MG63 (cell line): ENCODE measurements at places on chromosomes 6 and 20.

GRCh38 chr20:6513599-6513998, 253.9 kb upstream of the BMP2 start:
- DNase-seq: no peak

DNA sequence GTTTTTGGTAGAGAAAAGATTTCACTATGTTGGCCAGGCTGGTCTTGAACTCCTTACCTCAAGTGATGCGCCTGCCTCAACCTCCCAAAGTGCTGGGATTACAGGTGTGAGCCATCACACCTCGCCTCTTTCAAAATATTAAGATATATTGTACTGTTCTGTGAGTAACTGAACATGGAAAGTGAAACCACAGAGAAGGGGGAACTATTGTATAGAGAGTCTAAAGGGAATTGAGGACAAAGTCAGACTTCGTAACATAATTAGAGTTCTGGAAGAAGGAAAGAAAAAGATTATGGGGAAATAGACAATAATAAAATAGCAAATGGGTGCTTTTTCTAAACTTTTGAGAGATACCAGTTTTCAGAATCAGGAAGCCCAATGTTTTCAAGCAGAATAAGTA, 17.4 kb upstream of the AKAP7 start:
- DNase-seq: no peak

DNA sequence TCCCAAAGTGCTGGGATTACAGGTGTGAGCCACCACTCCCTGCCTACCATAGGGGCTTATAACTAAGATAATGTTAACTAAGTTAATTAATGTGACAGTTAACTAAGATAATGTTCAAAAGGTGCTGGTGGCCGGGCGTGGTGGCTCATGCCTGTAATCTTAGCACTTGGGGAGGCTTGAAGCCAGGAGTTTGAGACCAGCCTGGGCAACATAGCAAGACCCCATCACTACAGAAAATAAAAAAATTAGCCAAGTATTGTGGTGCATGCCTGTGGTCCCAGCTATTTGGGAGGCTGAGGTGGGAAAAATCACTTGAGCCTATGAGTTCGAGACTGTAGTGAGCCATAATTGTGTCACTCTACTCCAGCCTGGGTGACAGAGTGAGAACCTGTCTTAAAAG, 32.8 kb upstream of the SRF start:
- DNase-seq: no peak

DNA sequence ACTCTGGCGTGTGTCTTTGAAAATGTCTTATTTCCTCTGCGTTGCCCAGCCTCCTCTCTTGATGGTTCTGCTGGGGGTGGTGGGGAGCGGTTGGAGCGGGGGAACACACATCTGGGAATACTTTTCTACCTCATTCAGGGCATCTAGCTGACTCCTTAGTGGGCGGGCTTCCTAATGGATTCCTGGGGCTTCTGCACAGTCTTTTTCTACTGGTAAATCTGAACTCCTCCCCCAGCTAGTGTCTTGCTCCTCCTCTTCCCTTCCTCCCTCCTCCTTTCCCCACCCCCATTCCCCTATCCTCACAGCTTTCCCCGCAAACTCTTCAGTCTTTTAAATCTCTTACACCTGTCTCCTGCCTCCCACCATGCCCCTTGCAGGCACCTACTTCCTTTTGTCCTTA, 74.4 kb downstream of the PRL start:
- DNase-seq: no peak

- DNase-seq: no peak
Observed at GRCh38 chr20:2084703-2085102, 16.9 kb upstream of the STK35 start.

DNA sequence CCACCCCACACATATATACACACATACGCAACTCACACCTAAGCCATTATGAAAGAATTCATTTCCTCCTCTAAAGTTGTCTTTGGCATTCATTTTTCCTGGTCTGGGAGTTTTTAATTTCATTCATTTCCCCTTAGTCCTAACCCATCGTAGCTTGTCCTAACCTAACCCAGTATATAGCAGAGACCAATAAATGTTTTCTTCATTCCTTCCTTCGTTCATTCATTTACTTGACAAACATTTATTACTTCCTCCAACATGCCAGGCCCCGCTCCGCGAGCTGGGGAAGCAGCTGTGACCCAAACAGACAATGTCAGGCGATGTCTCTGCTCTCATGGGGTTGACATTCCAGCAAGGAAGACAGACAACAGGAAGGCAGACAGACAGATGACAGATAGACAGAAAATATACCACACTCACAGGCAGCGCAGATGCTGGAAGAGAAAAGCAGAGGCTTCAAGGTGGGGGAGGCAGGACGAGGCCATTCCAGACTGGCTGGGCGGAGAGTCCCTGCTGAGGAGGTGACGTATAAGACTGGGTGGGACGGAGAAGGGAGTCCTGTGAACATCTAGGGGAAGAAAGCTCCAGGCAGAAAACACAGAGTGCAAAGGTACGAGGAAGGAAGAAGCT, 33.7 kb upstream of the SIRPA start:
- no peak for DNase-seq

DNA sequence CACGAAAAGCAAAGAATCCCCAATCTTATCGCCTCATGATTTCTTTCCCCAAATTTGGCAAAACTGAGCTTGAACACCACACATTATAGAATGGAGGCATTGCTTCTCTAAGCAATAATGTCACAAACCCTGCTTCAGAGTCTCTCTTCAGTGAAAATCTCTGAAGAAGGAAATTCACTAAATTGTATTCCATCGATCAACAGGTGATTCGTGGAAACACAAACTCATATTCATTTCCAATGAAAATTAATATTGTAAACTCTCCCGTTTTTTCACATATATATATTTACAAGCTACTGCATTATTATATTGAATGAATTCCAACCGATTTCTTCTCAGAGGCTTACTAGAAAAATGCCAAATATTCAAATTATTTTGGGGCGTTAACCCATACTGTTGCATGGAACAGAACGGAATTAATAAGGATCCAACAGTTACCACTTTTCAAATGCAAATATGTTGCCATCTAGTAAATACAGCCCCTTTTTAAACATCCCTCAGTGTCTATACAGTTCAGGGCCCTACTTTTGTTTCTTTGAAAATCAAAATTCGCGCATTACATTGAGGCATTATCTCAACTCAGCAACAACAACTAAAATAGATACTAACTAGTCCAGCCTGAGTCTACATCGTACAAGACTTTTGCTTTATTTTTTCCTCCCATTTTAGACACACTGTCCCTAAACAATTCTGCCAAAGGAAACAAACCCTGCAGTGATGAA, 1.3 kb downstream of the KIF13A start:
- DNase-seq: no peak

GRCh38 chr20:3826420-3826819, 6.1 kb downstream of the AP5S1 start:
- DNase-seq: no peak

- no peak for DNase-seq
Observed at GRCh38 chr20:38299963-38300362, 4.0 kb upstream of the BPI start.

DNA sequence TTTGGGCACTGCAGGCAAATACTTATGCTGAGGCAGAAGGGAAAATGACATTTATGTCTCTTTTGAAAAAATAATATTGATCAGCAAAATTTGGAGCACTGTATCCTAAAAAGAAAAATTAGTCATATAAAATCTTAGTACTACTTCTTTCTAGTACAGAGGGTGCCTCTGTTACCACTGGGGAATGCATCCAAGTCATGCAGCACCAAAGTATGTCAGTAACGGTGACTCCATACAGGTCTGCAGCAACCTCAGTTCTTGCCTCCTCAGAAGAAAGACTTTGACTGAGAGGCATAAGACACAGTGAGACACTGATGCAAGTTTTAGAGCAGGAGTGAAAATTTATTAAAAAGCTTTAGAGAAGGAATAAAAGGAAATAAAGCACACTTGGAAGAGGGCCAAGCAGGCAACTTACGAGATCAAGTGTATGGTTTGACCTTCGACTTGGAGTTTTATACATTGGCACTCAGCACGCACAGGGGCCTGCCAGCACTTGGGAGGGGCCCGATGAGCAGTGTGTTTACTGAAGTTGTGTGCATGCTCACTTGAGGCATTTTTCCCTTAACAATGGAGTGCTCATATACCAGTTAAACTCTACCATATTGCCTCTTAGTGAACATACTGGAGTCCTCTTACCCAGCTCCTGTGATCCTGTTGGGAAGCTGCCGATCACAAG, 1244.8 kb downstream of the EPHA7 start:
- no peak for DNase-seq

DNA sequence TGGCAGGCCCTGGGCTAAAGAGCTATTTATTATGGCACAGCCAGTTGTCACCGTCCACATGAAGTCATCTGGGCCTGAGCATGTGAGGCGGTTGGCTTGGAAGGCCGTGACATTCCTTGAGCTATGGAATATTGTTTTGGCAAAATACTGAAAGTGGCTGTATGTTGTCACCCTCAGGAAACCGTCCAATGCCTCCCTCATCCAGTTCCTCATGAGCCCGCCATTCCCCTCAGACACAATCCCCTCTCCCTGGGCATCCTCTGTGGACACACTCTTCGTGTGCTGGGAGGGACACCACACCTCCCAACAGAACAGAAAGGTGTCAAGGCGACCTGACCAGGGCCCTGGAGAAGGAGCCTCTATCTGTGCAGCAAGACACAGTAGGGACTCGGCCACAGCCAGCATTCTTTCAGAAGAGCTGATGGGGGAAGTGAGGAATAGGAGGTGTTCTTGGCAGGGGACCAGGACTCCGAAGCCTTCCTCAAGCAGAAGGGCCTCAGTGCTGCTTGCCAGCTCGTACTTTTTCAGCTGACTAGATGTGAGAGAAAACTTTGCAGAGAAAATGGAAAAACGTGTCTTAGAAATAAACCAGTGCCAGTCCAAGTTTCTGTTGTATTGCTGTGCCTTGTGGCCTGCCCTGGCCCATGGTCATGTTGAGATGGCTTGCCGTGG, 120.5 kb downstream of the SOD2 start:
- no peak for DNase-seq

DNA sequence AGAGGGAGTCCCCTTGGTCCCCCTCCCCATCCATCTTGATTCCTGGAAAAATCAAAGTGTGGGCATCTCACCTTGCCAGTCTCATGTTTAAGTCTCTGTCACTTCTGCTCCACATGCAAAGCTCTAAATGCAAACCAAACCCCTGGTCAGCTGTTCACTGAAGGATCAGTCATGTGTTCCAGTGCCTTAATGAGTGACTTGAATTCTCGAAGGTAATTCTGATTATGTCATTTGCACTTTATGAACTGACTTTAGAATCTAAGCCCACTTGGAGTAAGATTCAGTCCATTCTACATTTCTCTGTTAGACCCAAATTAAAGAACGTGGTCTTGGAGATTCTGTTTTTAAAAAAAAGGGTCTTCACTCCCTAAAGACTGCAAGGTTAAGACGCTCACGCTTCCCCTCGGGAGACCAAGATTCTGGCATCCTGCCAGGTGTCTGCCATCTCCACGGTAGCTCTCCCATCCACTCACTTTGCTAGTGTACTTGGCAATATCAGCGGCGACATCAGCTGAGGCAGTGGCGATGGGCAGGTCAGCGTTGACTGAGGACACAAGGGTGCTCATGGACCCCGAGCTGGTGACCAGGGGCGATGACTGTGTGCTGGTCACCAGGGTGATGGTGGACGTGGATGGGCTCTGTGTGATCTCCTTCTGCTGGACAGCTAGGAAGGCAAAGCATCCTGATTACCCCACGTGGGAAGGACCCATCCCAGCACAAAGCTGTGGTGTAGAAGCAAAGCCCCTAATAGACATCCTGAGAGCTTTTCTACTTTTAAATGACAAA, 120.5 kb downstream of the ZMYND8 start:
- DNase-seq: no peak

DNA sequence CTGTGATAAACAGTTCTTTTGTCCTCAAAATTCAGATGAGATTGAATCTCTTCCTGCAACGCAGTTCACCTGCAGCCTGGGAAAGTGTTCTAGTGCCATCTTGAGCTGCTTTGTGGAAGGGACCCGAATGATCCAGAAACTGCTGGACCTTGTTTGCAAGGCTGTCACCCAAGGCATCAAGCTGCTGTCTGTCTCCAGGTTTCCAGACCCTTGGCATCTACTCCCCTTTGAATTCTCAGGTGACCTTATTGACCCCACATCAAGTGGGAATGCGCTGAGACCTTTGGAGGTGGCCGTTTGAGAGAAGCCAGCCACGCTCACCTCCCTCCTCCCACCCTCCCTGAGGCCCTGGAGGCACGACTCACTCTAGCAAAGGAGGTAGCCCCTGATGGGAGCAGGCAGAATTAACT, 112.5 kb downstream of the EDN3 start:
- no peak for DNase-seq

DNA sequence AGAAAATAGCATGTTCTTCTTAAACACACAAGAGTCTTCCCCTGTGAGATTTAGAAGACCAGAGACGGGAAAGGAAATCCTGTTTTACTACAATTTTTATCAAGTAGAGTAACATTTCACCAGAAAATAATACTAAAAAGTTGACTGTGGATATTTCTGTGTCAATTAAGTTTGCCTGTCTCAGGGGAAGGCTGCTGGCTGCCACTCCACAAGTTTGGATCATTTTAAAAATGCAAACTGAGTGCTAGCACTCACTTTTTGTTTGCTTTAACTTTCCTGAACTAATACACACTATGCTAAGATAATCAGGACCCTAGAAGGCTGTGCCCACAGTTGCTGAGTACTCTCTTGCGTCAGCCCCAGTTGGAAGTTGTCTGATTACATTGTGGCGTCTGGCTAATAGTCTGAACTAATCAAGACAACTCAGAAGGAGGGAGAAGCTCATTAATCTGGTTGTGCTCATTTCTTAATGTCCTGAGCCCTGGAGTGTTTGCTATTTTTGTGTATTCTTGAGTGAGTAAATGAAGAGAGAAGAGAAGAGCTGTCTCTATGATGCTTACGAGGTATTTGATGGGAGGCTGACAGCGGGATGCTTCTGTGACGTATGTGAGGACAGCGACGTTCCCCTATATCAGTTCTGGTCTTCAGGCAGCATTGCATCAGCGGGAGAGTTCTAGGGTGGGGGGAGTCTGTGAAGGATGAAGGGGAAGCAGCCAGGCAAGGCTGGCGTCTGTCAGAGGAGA, 664.2 kb downstream of the QKI start:
- DNase-seq: no peak

GRCh38 chr6:134175532-134176263, 123.3 kb upstream of the SLC2A12 start:
- DNase-seq: peak; percentile 83

DNA sequence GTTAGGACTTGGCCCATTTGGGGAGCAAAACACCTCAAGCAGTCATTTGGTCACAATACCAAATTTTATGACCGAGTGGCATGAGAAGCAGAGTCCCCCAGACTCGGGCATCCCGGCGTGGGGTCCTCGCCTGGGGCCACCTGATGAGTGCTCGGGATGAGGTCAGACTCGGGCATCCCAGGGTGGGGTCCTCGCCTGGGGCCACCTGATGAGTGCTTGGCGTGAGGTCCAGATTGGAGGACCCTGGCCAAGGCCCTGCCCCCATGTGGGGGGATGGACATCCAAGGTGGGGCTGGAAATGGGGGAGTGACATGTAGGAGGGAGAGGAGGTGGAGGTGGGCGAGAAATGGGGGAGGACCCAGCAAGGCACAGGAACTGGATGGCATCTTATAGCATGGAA, 56.1 kb upstream of the CST7 start:
- DNase-seq: no peak

- DNase-seq: no peak
Observed at GRCh38 chr20:47362361-47363219, 6.1 kb upstream of the ZMYND8 start.
